ENCODE measurements at places on chromosomes 16 and 17. TPM values are rescaled to one million over a fixed set of nuclear protein-coding genes. Genes with fewer than 3 reads are reported as not detected.
A peak's percentile ranks its signal among the peaks of the same experiment; 100 is the strongest.

- peaks cover 25% of the 10 kb centered on the region for H3K4me1 ChIP-seq
- H3K4me3 ChIP-seq: no peak overlapping the region
- DNase-seq: no peak
- H3K36me3 ChIP-seq: no peaks in the 10 kb centered on the region
These were observed 3.1 kb downstream of the ALOX15B start for GRCh38 chr17:8041979-8042378.

- H3K27me3 ChIP-seq: no peaks in the 10 kb centered on the region
- H3K4me3 ChIP-seq: peak overlapping the region; percentile 43
- H3K4me1 ChIP-seq: peaks cover 50% of the 10 kb centered on the region
- H3K27ac ChIP-seq: peak overlapping the region; percentile 53
- no peaks in the 10 kb centered on the region for H3K36me3 ChIP-seq
- DNase-seq: no peak
These were observed 3.7 kb downstream of the NOL3 start for GRCh38 chr16:67173808-67174705.

The CDH3 gene
- 711 TPM for polyA plus RNA-seq

The ASGR1 gene
- 0.12 TPM for polyA plus RNA-seq

DNA sequence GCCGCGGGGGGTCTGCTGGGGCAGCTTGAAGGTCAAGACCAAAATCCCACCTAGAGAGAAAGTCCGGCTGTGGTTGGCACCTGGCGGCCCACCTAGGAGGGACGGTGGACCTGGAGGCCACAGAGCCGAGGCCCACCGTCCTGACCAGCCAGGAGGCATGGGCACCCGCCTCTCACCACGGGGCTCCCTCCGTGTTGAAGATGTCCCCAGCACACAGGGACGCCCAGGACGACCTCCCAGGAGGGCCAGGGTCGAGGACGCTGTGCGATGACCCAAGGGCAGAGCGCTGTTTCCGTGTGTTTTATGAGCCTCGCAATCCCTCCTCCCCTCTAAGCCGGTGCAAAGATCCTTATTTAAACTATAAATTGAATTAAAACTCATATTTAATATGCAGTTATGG lies 131.2 kb downstream of the C16orf95 start:
- no peaks in the 10 kb centered on the region for H3K4me1 ChIP-seq
- H3K36me3 ChIP-seq: no peaks in the 10 kb centered on the region
- no peaks in the 10 kb centered on the region for H3K27me3 ChIP-seq

GRCh38 chr17:82963104-82963950 lies 116.1 kb upstream of the METRNL start:
- H3K4me1 ChIP-seq: peaks cover 5% of the 10 kb centered on the region
- no peak overlapping the region for H3K27ac ChIP-seq
- DNase-seq: no peak
- no peak overlapping the region for H3K4me3 ChIP-seq
- H3K27me3 ChIP-seq: no peaks in the 10 kb centered on the region
- H3K36me3 ChIP-seq: no peaks in the 10 kb centered on the region

- no peak overlapping the region for H3K27ac ChIP-seq
- no peaks in the 10 kb centered on the region for H3K27me3 ChIP-seq
- H3K4me3 ChIP-seq: no peak overlapping the region
- H3K4me1 ChIP-seq: peaks cover 20% of the 10 kb centered on the region
- no peak for DNase-seq
These were observed 24.9 kb downstream of the ACSF3 start for GRCh38 chr16:89118361-89119165.

GRCh38 chr17:43823350-43824084 lies 9.4 kb downstream of the MPP3 start:
- H3K27ac ChIP-seq: no peak overlapping the region
- H3K4me1 ChIP-seq: peaks cover 4% of the 10 kb centered on the region
- no peaks in the 10 kb centered on the region for H3K27me3 ChIP-seq
- DNase-seq: no peak
- H3K4me3 ChIP-seq: no peak overlapping the region

DNA sequence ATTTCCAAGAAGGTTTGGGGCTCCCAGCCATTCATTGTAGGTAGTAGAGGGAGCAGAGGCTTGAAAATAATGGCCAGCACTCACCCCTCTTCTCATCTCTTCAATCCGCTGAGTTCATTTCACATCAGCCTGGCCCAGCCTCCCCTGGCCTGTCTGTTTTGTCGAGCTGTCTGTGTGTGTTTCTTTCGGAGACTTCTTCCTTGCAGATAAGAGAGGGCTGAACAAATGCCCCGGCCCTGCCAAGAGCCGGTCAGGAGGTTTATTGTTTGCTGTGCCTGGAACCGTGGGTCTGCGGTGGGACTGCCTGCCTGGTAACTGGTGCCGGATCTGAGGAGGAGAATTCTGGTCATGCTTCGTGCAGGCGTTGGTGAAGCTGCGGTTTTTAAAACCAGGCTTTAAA lies 3.4 kb downstream of the VPS4A start:
- H3K36me3 ChIP-seq: peaks cover 29% of the 10 kb centered on the region
- H3K4me1 ChIP-seq: peaks cover 10% of the 10 kb centered on the region
- no peak overlapping the region for H3K4me3 ChIP-seq
- no peak overlapping the region for H3K27ac ChIP-seq
- DNase-seq: no peak

DNA sequence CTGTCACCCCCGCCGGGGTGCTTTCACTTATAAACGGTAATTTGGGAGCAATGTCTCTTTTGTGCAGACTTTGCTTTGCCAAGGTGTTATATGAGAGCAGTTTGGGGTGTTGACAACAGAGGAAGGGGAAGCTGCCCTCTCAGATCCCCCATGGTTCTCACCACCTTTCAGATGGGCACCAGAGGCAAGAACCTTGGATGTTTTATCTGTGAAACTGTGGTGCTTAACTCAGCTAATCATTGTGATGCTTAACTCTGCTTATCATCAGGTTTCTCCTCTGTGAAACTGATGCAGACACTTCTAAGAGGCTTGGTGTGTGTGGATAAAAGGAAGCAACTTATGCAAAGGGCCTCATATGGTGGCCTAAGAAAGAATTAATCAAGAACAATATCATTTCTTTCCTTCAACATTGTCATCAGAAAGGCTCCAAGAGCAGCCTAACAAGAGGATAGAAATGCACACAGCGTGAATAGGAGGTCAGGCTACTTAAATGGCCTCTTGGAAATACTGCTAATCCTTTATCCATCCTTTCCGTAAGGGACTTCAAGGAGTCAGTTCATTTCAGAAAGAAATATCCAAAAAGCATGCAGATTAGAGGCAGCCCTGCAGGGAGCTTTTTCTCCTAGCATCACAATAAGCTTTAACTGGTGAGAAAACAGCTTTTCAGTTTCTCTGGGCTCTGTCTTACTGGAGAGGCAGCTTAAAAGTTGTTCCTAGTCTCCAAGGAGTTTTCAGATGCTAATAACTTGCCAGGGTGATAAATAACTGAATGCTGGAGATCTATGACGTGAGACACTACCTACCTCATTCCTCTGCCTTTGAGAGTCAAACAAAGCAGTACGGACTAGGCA lies 55.1 kb upstream of the CLEC3A start:
- H3K4me1 ChIP-seq: no peaks in the 10 kb centered on the region
- no peaks in the 10 kb centered on the region for H3K36me3 ChIP-seq

DNA sequence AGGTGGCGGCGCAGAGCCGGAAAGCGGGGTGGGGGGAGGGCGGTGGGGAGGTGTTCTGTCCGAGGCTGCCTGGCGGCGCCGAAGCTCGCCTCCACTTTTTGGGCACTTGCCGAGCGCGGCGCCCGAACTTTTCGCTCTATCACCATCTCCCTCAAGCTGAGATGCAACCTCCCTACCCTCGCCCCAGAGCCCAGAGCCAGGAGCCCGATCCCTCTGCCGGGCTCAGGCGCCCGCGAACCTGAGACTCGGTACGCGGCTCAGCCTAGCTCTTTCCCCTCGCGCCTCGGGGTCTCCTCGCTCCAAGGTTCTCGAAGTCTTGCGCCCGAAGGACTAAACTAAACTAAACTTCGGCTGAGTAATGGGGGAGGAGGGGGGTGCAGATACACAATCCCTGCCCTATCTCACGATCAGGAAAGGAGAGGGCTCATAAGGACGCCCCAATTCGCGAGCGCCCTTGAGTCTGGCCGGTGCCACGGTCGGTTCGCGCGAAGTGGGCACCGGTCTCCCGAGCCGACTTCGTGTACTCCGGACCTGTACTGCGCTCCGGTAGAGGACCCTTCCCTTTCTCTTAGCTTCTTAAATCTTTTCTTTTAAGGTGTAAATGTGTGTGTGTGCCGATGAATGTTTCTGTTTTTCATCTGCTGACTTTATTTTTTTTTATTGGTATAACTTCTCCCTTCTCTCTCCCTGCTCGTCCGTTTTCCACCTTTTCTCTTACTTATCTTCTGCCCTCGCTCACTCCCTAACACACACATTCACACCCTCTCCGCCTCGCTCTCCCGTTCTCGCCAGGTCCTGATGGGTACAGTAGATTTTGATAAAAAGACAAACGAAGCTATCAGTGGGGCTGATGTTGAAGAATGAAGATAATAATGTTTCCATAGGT lies 1.9 kb upstream of the SALL1 start:
- H3K4me1 ChIP-seq: peaks cover 7% of the 10 kb centered on the region
- no peak for DNase-seq
- H3K27ac ChIP-seq: no peak overlapping the region
- H3K36me3 ChIP-seq: no peaks in the 10 kb centered on the region
- peak overlapping the region; percentile 19 for H3K4me3 ChIP-seq

- DNase-seq: no peak
- H3K27me3 ChIP-seq: no peaks in the 10 kb centered on the region
- H3K4me1 ChIP-seq: no peaks in the 10 kb centered on the region
- no peaks in the 10 kb centered on the region for H3K36me3 ChIP-seq
These were observed 291.2 kb downstream of the CDH11 start for GRCh38 chr16:64830653-64831052.

DNA sequence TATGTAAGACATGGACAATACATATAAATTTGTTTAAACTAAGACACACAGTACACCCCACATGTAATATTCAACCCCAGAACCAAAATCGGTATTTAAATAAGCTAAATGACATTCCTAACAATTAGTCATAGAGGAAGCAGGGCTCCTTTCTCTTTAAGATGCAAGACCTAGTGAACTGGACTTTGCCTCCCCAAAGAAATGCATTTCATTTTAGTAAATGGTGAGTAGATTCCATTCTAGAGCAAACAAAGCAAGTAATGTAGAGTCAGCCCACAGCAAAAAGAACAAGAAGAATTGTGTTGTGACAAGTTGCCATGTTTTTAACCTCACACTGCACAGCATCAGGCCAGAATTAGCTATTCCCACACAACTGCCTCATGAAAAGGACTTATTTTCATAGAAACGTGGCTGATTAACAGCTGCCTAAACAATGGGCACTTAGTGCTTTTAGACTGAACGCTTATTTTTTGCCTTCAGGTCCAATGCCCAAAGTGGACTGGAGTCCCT lies 14.4 kb downstream of the DNAJC7 start:
- H3K36me3 ChIP-seq: peaks cover 22% of the 10 kb centered on the region
- H3K4me3 ChIP-seq: no peak overlapping the region
- DNase-seq: no peak
- no peaks in the 10 kb centered on the region for H3K27me3 ChIP-seq
- H3K4me1 ChIP-seq: peaks cover 6% of the 10 kb centered on the region
